ENCODE measurements at places on chromosomes 1 and 21.

DNA sequence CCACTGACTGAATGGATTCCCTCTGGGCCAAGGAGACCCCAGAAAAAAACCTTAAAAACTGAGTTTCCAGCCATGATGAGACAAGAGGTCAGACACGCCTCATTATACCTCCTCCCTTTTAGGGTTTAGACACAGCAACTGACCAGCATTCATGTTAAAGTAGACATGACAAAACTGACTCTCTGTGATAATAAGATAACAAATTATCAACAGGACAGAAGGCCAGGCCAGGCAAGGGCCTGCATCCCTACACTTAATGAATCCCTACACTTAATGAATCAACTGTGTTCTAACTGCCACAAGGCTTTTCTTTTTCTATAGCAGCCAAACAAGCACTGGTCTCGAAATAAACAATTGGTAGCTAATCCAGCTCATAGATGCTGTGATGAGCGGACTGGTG, 33.3 kb upstream of the FAM89A start:
- DNase-seq = no peak

- no peak for DNase-seq
Observed at GRCh38 chr1:178150610-178151009, 56.7 kb downstream of the RASAL2 start.

GRCh38 chr1:183685112-183685713, 32.1 kb upstream of the APOBEC4 start:
- peak; percentile 42 for DNase-seq

DNA sequence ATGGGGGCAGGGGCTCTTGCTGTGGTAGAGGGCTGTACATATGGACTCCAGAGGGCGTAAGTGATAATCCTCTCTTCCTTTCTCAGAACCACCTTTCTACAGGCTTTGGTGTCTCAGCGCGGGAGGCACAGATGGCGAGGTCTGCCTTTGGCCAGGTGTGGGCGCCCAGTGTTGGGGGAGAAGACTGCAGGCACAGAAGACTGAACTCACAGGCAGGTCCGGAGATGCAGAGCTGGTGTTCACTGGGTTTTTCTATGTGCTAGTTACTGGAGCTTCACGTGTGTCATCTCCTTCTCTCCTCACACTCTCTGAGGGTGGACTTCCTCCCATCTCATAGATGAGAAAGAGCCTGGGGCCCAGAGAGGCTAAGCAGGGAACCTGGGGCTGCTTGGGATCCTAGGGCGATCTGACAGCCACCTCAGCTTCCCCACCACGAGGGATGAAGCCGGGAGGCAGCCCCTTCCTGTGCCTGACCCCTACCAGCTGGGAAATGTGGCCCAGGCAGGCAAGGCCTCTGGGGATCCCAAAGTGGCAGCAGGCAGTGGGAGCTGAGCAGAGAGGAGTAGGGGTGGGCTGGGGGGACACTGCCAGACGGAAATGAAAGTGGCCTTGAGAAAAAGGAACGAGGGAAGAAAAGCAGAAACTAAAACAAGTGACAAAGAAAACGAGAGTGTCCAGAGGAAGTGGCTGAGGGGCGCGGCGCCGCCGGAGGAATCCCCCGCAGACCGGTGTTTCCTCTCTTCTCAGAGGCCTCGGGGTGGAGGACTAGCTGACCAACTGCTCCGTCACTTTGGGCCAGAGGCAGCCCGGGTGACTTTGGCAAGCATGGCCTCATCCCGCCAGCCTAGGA, 191.6 kb downstream of the HIVEP3 start:
- DNase-seq = peak; percentile 57

- no peak for DNase-seq
Observed at GRCh38 chr1:186519982-186520381, 59.1 kb upstream of the PDC start.

GRCh38 chr1:105632342-105633196, 1423.9 kb upstream of the PRMT6 start:
- DNase-seq = no peak

DNA sequence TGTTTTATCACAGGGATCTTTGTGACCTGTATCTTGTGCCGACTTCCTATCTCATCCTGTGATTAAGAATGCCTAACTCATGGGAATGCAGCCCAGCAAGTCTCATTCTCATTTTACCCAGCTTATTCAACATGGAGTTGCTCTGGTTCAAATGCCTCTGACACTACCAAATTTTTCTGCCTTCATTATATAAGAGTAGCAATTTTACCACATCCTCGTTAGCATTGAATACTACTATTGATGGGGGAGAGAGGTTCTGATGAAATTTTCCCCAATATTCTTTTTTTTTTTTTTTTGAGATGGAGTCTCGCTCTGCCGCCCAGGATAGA, 44.5 kb upstream of the PPIH start:
- DNase-seq = no peak

- no peak for DNase-seq
Observed at GRCh38 chr1:108953452-108953851, 9.8 kb downstream of the CLCC1 start.

GRCh38 chr1:234898455-234899033, 230.1 kb downstream of the TOMM20 start:
- DNase-seq = no peak

DNA sequence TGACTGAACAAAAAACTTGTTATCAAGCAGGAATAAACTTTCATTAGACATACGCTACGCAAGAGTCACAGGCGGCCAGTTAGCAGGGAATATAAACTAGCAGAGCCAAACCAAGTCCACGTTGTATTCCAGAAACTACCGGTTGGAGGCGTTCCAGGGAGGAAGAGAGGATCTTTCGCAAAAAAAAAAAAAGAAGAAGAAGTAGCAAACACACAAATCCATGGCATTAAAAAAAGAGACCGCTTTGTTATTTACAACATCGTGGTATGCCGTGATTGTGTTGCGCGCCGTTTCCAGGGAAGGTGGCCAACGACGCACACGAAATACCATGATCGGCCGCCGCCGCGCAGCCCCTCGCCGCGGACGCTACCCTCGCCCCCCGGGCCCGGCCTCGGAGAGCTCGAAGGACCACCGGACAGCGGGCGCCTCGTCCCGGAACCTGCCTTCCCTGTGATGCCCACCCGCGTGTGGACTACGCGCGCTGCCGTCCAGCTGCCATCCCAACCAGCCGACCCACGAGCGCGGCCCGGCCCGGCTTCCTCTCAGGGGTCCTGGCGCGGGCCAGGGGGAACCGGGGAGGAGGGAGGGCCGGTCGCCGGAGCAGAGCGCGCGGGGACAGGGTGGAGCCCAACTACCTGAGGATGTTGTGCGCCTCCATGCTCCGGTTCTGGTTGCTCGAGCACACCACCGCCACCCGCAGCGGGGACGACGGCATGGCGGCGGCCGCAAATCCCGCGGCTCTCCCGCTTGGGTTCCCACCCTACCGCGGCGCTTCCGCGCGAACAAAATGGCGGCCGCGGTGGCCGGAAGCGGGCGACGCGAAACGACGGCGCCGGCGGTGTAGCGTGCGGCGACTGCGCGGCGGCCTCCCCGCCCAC, 581 bp downstream of the SSU72 start:
- DNase-seq = peak; percentile 59
